Stimulated activated CD8-positive, alpha-beta memory T cell treated with anti-CD3 and anti-CD28 coated beads, Interleukin-2, amount 100 ng/mL, for 48 hours (primary cell): ENCODE measurements at places on chromosomes 16 and 17.

GRCh38 chr16:47180073-47180472 is 36.3 kb upstream of the NETO2 start:
- no peak for DNase-seq

DNA sequence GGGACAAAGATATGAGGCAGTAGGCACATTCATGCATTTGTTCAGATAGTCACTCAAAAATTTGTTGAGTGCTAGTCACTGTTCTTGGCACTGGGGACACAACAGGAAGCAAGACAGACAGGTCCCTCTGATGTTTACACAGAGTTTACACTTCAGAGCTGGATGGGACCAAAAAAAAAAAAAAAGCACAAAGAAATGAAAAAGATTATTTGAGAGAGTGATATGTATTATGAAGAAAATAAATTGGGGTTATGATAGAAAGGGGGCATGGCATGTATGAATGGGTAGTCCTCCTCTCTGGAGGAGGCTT is 3.5 kb upstream of the YPEL2 start:
- DNase-seq, result no peak

- DNase-seq, result no peak
Observed at GRCh38 chr16:10995565-10995964, 51.2 kb downstream of the CLEC16A start.

DNA sequence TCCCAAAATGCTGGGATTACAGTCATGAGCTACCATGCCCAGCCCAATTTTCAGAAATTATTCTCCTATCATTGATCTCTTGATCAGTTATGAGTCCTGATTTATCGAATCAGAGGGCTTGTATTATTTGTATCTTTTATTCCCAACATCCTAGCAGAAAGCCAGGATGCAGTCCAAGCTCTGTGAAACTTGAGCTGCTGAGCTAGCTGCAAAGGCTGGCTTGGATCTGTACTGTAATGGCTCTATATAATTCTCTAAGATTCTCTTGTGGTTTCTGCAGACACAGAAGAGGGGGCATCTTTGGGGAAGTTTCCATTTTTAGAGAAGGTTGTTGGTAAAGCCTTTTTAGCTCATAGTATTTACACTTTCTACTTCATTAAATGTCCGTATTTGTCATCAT is 227.1 kb downstream of the MAP2K4 start:
- no peak for DNase-seq

DNA sequence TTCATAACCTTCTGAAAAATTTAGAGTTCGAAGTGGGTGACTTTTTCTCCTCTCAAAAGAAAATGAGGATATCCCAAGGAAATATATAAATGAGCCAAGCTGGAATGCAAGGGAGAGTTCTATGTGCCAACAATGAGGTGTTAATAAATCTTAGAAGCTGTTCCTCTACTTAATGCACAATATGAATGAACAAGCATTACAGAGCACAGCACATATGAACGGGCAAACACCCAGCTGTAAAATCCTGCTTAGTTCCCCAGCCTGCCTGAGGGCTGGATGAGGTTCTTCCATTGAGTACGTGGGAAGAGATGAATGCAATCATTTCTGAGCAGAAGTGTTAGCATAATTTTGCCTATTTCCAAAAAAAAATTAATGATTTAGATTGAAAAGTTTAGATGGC is 58.1 kb downstream of the WDR59 start:
- DNase-seq, result no peak

GRCh38 chr17:68295086-68295485 is 3.8 kb downstream of the ARSG start:
- DNase-seq, result peak; percentile 19

GRCh38 chr17:67489273-67489672 is 112.2 kb downstream of the PITPNC1 start:
- DNase-seq, result no peak

GRCh38 chr16:66416939-66417700 is 10.0 kb upstream of the BEAN1 start:
- no peak for DNase-seq

DNA sequence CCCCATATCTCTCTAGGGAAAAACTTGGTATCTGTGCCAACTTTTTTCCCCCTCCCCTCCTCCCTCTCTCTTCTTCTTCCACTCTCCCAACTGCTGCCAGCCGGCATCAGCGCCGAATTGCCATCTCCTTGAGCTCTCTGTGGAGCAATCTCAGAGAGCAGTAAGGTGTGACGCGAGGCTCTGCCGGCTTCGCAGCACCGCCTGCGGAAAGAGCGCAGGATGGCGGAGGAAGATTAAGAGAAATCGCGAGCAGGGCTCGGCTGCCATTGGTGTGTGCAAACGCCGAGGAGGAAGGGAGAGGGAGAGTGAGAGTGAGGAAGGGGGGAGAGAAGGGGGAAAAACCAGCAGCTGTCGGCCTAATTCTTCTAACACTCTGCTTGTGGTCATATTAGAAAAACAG is 44.2 kb downstream of the NEUROD2 start:
- DNase-seq, result no peak

- DNase-seq, result no peak
Observed at GRCh38 chr16:70686376-70687101, 686 bp upstream of the MTSS2 start.
